Activated naive CD8-positive, alpha-beta T cell treated with anti-CD3 and anti-CD28 coated beads for 36 hours (primary cell): ENCODE measurements at places on chromosomes 5 and 9. TPM values are rescaled to one million over a fixed set of nuclear protein-coding genes. Genes with fewer than 3 reads are reported as not detected.

Gene ADAMTS6
- 1.5 TPM for total RNA-seq

DNA sequence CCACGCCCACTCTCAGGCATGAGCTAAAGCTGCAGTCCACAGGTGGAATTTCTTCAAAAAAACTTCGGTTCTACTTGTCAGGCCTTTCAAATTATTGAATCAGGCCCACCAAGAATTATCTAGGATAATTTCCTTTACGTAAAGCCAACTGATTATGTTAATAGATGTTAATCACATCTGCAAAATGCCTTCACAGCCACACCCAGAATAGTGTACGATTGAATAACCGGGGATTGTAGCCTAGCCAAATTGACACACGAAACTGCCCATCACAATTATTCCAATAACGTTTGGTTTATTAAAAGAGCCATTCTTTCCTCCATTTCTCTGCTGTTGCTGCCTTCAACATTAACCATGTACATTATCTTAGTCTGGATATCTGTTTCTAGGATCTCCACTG, 148.7 kb downstream of the NR3C1 start:
- H3K27me3 ChIP-seq: no peaks in the 10 kb centered on the region
- no peak overlapping the region for H3K27ac ChIP-seq
- H3K4me3 ChIP-seq: no peak overlapping the region
- no peaks in the 10 kb centered on the region for H3K36me3 ChIP-seq
- H3K4me1 ChIP-seq: no peaks in the 10 kb centered on the region

GRCh38 chr5:144377207-144377606, 206.5 kb downstream of the KCTD16 start:
- no peak overlapping the region for H3K27ac ChIP-seq
- DNase-seq: no peak
- no peak overlapping the region for H3K4me3 ChIP-seq
- no peaks in the 10 kb centered on the region for H3K27me3 ChIP-seq
- no peaks in the 10 kb centered on the region for H3K4me1 ChIP-seq

DNA sequence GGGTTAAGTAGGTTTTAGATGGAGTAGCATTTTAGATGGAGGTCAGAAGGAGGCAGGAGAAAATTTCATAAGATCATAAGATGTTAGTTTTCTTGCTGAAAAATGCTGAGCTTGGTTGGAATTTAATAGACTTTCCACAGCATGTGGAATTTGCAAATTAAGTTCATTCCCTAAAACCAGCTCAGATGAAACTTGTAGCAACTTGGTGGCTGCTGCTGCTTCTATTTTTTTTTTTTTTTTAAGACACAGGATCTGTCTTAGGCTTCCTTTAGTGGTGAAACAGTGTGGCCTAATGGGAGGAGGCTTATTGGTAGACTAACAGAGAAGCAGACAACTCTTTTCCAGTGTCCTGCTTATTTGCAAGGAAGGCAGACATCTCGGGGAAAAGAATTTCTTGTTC, 154.5 kb downstream of the AOPEP start:
- DNase-seq: no peak
- peaks cover 9% of the 10 kb centered on the region for H3K4me1 ChIP-seq
- H3K27me3 ChIP-seq: no peaks in the 10 kb centered on the region
- no peak overlapping the region for H3K4me3 ChIP-seq

DNA sequence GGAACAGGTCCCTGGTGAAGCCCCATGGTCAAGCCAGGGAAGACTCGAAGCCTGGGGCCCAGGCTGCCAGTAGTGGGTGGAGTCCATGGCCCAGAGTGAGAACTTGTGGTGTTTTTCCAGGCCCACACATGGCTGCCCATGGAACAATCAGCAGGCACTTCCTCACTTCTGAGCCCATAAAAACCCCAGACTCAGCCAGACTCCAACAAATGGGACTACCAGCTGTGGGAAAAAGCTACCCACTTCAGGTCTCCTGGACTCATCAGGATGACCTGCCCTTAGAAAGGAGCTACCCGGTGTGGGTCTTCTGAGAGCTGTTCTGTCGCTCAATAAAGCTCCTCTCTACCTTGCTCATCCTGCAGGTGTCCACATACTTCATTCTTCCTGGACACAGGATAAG, 108.9 kb downstream of the ST8SIA4 start:
- H3K36me3 ChIP-seq: peaks cover 6% of the 10 kb centered on the region
- no peak for DNase-seq
- no peak overlapping the region for H3K4me3 ChIP-seq
- no peaks in the 10 kb centered on the region for H3K27me3 ChIP-seq

- no peak overlapping the region for H3K4me3 ChIP-seq
- no peaks in the 10 kb centered on the region for H3K36me3 ChIP-seq
- no peaks in the 10 kb centered on the region for H3K27me3 ChIP-seq
- H3K27ac ChIP-seq: no peak overlapping the region
- no peak for DNase-seq
These were observed 201.1 kb downstream of the SNX18 start for GRCh38 chr5:54718656-54719055.

- no peaks in the 10 kb centered on the region for H3K36me3 ChIP-seq
- peak overlapping the region; percentile 90 for H3K27ac ChIP-seq
- no peak for DNase-seq
These were observed 729 bp upstream of the TNPO1 start for GRCh38 chr5:72815580-72816283.

- H3K27ac ChIP-seq: no peak overlapping the region
- DNase-seq: no peak
- no peaks in the 10 kb centered on the region for H3K36me3 ChIP-seq
- H3K4me1 ChIP-seq: no peaks in the 10 kb centered on the region
These were observed 90.0 kb upstream of the PLPPR1 start for GRCh38 chr9:100938507-100938906.

GRCh38 chr9:114099669-114100270, 678 bp upstream of the KIF12 start:
- DNase-seq: no peak
- H3K4me1 ChIP-seq: peaks cover 6% of the 10 kb centered on the region
- H3K4me3 ChIP-seq: no peak overlapping the region
- H3K27me3 ChIP-seq: peaks cover 52% of the 10 kb centered on the region
- no peaks in the 10 kb centered on the region for H3K36me3 ChIP-seq
- no peak overlapping the region for H3K27ac ChIP-seq

Gene GDF9
- 0.29 TPM for total RNA-seq
